ENCODE measurements at places on chromosomes 7 and 10.

DNA sequence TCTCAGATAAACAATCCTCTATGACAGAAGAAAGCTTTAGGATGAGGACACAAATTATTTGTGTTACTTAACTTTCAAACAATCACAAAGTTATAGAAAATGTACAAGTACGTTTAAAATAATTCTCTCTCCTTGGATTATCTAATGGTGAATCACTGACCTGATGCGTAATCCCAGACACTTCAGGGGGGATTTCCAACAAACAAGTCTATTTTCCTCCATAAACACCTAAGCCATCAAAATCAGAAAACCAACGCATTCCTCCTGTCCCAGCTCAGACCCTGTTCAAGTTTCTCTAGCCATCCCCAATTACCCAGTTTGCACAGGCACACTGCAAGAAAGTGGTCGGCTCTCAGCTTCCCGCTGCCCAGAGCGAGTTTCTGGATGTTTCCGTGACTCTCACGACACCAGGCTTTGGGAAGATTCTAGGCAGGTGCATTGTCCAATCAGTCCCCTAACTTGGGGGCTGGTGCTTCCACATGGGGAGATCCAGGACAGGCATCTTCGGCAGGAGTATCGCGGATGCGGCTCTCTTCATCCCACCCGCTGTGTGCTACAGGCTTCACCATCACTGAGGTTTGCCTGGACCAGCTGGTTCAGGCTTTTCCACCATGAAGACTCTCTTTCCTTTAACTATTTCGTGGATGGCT is 200.0 kb downstream of the ZMYND11 start:
- DNase-seq: no peak

DNA sequence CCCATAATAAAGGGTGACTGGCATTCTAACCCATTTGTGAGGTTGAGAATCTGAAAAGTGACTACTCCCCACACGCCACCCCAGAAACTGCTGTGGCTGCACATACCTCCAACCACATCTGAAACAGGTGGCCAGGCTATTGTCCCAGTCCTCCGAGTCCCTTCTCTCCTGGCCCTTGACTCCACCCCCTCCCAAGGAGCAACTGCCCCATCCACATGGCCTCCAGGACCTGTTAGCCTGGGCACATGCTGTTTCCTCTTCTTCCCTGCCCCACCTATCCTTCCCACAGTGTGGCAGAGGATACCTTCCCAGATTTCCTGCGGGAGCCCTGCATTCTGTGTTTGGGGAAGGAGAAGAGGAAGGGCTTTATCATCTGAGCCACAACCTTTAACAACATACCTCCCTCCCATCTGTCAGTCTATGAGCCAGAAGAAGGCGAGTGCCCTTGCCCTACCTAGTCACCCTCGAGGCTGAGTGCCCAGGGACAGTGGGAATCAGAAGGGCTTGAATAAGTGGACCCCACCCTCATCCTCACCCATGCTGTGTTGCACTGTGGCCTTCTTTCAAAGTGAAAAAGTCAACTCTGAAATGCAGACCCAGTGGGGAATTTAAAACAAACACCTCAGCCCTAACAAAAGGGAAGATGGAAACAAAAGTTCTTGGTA is 11.9 kb downstream of the STEAP1B start:
- DNase-seq: no peak

- DNase-seq: no peak
Observed at GRCh38 chr7:33789871-33790630, 115.3 kb upstream of the BMPER start.

GRCh38 chr10:6470894-6471618 is 109.0 kb downstream of the PRKCQ start:
- no peak for DNase-seq

GRCh38 chr7:21507627-21508343 is 35.1 kb upstream of the DNAH11 start:
- DNase-seq: peak; percentile 81

Data from suppressor macrophage (primary cell).